ENCODE measurements at places on chromosomes 12 and 14.

DNA sequence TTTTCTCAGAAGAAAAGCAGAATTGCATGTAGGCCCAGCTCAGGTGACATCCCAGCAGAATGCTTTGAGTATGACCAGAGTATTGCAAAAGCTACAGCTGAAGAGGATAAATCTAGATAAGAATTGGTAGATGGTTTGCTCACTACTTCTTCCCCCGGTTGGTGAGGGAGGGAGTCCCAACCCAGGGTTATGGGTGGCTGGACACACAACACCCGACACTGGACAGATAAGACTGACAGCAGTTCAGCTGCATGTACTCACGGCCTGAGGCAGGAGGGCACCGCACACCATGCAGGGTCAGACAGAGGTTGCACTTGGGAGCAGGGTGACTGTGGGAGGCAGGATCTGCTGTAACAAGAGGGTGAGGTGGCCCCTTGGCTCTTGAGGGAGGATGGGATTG is 1.7 kb upstream of the CLEC4C start:
- DNase-seq: no peak

DNA sequence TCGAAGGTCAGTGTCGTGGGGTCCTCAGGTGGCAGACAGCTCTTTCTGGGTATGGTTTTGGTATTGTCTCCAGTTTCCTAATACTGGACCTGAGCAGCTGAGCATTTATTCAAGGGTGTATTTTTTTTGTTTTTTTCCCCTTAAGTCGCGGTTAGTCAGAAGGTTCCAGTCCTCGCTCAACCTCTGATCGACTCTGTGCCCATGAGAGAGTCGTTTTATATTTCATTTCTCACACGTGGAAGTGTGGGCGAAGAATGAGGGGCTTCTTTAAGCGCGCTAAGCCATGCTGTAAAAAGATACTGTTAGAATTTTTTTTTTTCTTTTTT is 499 bp downstream of the MIPOL1 start:
- no peak for DNase-seq

- no peak for DNase-seq
Observed at GRCh38 chr14:79487632-79488031, 723.7 kb downstream of the DIO2 start.

DNA sequence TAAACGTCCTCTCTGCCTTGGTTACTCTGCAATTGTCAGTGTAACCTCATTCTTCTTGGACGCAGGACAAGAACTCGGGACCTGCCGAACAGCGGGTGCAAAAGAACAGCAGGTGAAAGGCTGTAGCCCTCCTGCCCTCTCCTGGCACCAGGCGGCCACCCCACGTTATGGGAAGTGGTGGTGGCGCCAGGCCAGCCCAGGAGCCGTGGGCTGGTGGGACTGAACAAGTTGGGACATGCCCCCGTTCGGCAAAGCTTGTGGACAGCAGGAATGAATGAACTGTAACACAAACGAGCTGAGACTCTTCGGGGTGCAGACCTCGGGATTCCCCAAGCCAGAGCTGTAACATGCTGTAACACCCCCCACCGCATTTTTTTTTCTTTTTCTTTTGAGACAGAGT is 6.6 kb upstream of the M6PR start:
- DNase-seq: no peak

- DNase-seq: no peak
Observed at GRCh38 chr12:98594050-98594835, 757 bp downstream of the SLC25A3 start.

DNA sequence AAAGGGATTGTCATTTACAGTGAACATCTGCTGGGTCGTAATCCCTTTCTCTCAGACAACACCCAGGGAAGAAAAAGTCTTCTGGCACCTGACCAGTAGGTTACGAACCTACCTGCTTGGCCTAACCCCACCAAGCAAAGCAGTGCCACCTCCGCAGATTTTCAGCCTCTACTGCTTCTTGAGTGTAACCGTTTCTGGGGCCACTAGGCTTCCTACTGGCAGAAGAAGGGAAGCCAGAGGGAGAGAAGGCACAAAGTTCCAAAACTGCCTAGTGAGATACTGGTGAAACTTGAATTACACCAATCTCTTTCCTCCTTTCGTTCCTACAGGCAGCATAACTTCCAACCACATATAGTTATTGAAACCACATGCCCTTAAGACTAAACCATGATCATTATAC is 383.6 kb downstream of the BCAT1 start:
- no peak for DNase-seq

- peak; percentile 54 for DNase-seq
Observed at GRCh38 chr12:132489078-132489601, 811 bp upstream of the FBRSL1 start.

- DNase-seq: no peak
Observed at GRCh38 chr12:77560714-77561113, 270.0 kb upstream of the NAV3 start.

DNA sequence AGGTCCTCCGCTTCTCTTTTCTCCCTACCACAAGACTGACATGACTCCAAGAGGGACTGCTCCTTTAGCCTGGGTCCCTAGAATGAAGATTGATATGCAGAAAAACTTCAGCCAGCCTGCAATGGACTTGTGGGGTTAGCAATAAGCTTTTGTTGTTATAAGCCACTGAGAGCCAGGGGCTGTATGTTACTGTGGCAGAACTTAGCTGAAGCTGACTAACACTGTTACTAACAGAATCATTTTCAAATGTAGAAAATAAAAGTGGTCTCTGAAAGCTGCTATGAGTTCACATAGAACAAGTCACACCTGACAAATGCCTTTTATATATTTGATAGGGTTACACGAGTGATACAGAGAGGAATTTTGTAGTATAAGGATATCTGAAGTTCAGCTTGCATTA is 13.6 kb upstream of the RFLNA start:
- no peak for DNase-seq

DNA sequence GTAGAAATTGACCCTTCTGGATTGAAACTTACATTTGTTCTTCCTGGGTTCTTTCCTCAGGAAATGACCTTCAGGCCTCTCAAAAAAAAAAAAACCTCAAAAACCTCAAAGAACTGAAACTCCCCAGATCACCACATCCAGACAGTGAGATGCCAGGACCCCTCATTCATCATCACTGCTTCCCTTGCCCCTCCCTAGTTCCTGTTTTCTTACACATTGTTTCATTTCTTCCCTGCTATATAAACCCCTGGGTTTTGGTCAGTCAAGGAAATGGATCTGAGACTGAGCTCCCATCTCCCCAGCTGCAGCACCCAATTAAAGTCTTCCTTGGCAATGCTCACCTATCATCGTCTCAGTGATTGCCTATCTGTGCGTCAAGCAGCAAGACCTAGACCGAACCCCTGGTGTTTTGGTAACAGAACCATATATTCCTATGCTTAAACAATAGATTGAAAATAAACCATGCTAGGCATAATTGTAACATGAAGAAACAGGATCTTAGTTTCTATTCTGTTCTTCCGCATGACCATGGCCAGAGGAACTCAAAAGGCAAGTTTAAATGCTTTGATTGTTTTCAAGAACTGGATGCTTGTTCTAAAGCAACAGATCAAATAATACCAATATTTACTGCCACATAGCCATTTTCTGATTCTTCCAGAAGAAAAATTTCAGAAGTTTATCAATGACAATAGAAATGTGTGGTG is 108.0 kb upstream of the MAX start:
- no peak for DNase-seq

DNA sequence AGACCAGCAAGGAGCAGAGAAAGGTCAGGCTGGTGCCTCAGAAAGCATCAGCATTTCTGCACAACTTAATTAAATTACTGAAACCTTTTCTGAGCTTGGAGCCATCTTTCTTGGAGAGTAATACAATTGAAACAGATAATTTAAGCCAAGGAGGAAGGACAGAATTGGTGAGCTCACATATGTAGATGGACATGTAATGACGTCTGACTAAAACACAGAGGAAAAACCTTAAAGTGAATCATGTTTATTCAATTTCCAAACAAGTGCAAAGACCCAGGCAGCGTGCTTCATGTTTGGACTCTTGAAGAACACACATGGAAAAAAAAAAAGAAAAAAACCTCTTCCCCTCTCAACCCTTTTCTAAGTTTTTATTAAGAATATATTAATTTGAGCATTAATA is 19.0 kb downstream of the SUSD6 start:
- no peak for DNase-seq

DNA sequence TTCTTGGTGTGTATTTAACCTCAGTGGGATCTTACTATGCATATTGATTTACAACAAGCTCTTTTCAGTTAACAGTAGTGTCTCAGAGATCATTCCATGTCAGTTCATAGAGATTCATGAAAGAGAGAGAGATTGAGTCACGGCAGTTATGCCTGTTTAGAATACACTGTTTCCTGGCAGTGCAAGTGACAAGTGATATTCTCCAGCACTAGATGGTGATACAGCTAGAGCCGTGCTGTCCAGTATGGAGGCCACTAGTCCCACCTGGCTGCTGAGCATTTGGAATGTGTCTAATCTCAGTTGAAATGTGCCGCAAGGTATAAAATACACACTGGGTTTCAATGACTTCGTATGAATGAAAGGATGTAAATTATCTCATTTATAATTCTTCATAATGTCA is 184.4 kb downstream of the SUDS3 start:
- no peak for DNase-seq

- no peak for DNase-seq
Observed at GRCh38 chr14:50828721-50829488, 2.1 kb downstream of the NIN start.

Data from activated effector memory CD4-positive, alpha-beta T cell treated with Interleukin-2 at 50 U/mL for 16 hours (primary cell).